ENCODE measurements at places on chromosomes 2 and 18.

DNA sequence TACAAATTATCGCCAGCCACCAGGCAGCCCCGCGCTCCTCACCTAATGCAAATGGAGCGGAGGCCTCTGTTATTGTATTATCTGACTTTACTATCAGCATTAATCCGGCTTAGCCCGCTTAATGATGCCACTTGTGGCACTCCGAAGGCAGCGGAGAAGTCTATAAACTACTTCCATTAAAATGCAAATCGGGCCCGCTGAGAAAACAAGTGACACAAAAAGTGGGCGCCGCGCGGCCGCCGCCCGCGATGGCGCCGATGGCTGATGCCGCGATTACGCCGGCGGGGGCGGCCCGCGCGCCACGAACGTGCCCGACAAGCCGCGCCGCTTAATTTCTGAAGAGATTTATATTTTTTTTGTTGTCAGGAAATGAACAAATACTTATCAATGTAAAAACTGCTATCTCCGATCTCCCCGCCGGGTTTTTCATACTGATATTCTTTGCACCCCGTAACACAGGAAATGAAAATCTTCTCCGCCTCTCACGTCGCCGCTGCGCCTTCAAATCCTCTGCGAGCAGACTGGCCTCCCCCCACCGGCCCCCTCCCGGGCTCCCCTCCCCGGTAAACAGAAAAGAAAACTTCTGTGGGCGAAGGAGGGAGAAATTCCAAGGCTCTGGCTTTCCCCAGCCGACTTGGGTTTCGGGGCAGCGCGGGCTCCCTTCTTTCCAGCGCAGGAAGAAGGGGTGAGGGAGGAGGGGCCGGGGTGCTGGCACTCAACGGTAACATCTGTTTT, 221.8 kb downstream of the INSIG2 start:
- DNase-seq = peak; percentile 61

DNA sequence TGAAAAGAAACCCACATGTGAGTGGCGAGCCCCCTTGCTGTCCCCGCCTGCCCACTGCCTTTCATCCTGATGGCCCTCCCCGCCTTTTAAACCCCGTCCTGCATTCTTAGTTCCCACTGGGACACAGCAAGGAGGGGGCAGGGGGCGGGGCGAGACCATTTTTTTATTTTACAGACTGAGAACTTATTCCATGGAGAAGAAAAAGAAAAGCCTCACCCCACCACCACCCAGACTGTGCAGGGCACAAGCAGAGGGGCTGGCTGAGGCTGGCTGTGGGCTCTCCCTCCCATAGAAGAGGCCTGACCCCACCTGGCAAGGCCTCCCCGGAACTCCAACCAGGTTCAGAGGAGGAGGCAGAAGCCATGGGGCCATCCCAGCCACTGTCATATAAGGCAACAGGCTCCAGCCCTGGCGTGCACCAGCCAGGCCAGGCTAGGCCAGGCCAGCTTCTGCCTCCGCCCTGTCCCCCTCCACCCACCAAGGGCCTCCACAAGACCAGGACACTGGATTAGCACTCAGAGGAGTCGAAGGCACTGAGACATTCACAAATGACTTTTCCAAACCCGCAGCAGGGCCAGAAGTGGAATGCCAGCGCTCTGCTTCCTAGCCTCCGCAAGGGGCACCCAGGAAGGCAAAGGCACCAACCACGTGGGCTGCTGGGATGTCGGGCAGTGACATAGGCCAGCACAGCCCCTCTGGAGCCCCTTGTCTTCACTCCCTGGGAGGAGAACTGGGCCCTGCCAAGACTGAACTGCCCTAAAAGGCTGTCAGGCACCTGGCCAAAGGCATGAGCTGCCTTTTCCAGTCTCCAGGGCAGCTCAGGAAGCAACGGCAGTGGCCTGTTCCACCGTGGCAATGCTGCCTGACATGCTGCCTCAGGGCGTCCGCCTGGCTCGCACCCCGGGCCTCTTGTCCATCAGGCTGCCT, 37.5 kb upstream of the SEMA4C start:
- no peak for DNase-seq

GRCh38 chr2:65215946-65216345, 11.7 kb upstream of the ACTR2 start:
- no peak for DNase-seq

DNA sequence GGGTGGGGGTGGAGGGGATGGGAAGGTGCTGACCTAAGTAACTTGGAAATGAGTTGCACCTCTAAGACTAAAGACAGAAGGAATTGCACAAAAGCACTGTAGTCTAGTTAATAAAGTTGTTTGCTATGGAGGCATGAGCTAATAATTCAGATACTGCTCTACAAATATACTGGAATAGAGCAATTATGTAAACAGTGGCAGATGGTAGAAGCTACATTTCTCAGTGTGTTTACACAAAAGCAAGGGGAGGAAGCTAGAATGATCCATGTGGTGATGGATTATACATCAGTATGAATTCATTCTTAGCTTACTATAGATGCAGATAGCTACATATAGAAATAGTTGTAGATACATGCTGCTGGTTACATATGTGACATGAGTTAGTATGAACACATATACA, 27.6 kb upstream of the UBE2F start:
- no peak for DNase-seq

DNA sequence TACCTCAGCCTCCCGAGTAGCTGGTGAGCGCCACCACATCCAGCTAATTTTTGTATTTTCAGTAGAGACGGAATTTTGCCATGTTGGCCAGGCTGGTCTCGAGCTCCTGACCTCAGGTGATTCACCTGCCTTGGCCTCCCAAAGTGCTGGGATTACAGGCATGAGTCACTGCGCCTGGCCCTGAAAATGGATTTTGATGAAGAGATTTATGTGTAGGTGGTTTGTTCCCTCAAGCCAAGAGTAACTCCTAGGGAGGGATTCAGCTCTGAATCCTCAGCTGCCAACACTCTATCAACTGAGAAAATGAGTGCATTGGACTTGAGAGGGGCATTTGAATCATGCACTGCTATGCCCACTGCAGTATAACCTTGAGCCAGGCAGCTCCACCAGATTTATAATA, 17.5 kb upstream of the LIPG start:
- DNase-seq = no peak

- DNase-seq = no peak
These were observed 129.2 kb downstream of the IKZF2 start for GRCh38 chr2:213021971-213022899.

DNA sequence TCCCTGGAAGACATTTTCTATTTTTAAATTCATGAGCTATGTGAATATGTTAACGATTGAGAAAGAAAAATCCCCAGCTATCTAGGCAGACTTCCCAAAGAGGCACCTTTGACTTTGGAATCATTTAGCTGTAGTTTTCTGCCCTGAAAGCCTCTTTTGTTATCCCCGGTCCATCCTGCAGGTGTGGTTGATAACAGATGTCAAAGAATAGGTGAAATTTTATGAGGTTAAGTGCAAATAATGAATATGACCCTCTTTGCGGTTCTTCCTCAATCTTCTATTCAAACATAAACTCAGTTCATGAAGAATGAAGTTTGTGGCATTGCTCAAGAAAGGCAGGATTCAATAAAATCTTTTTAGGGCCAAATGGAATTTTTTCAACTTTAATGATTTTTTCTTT, 51.6 kb upstream of the ATP8B1 start:
- no peak for DNase-seq

DNA sequence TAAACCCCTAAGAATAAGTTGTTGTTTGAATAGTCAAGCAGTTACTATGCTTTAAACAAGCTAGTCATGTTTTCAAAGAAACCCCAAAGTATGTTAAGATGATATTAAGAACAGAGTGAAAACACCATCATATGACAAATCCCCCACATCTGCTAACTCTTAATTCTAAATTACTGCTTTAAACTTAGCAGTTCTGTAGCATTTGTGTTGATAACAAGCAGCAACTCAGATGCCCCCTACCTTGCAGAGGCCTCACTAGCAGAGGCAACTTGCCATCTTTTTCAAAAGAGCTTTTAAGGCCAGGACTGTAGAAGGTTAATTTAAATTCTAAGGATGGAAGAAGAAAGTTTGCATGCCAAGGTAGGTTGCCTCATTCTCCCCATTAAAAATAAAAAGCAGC, 376.2 kb downstream of the SETBP1 start:
- DNase-seq = no peak

DNA sequence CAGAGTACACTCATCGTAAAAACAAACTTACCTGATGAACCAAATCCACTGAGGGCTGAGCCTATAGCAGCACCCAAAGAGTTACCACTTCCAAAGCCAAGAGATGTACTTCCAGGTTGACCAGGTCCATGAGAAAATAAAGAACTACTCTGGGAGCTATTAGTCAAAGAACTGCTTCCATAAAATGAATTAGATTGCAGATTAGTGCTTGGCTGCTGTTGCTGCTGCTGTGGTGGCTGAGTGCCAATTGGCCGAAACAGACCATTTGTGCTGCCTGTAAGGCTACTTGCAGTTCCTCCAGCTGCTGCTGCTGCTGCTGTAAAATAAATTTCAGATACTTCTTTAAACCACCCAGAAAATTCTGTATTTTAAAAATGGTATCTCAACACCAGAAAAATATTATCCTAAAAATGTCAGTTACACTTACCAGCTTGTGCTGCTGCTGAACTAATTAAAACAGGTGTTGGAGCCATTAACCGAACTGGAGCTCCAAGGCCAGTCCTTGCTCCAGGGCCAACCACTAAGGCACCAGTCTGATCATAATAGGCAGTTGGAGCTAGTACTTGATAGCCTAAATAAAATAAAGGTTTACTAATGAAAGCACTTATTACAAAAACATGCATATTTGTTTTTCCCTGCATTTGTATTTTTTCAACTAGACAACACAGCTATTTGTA, 58.1 kb upstream of the SDC1 start:
- no peak for DNase-seq

GRCh38 chr2:19346983-19347618, 11.3 kb downstream of the OSR1 start:
- DNase-seq = peak; percentile 36

DNA sequence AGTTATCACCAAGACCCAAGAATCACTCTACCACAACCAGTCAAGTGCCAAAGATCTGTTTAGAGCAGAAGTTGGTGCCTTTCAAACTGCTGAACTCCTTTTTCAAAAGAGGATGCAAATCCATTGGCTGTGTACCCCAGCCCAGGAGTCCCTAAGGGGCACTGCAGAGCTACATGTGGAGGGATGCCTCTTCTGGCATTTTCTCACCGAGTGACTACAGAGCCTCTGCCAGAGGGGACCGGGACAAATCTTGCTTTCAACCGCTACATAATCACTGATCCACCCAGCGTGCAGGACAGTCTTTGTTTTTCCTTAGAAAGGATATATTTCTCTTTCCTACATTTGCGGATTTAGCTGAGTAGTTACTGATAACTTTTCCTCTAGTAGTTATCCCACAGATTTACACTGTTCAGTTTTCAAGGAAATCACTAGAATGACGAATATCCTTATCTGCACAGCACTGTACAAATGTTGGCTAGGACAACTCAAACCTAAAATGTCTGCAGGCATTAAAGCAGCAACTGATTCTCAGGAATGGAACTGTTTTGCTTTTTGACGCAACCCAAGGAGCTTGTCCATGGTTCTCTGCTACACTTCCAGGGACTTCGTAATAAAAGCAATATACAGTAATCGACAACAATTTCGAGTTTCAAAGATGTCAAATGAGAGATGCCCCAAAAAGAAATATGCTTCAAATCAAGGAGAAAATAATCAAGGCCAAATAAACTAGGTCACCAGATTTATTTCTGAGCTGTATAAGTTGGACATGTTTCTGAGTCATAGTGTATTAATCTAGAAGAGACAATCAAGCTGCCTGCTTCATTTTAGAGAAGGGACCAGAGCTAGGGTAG, 24.1 kb downstream of the EPB41L3 start:
- no peak for DNase-seq

DNA sequence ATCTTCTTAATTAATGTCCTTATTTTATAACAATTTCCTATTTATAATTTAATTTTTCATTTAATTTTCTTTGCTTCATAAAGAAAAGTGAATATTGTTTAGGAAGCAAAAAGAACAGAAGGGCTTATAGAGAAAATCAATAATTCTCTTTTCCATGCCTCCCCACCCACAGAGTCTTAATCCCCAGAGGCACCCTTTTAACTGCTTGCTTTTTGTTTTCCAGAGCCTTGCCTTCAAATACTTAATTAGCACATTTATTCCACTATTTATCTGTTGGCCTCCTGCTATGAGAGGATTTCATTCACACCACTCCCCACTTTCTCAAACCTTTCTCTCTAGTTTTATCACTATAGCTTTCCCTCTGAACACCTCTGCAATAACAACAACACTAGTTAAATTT, 373.6 kb downstream of the MBD2 start:
- DNase-seq = no peak

DNA sequence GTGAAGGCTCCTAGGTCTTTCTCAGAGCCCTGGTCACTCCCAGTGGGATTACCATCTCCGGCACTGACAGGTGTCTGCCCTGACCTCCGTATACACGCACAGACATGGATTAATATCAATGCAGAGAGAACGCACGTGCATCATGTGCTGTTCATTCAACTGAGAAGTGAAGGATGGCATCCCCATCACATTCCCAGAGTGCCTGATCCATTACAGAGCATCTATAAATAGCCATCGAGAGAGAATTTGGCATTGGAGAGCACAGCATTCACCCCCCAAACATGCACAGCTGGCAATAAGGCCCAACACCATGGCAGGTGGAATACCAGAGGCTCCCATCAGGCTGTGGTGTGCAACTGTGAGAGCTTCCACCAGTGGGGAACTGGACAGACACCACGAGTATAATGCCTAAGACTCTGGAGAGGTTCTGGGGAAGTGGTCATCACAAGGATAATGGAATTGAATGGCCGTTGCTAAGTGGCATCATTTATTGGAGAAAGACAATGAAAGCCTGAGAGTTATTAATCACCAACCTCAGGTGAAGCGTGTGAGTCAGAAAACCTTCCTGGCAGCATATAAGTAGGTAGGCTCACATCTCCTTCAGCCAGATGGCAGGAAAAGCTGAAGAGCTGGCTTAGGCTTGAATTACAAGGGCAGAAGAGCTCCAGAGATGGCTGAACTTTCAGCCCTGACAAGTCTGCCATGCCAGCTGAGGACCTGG, 244.5 kb upstream of the ID2 start:
- no peak for DNase-seq

- no peak for DNase-seq
These were observed 42.1 kb upstream of the LAPTM4A start for GRCh38 chr2:20093263-20094141.

- DNase-seq = no peak
These were observed 223.4 kb upstream of the SMAD2 start for GRCh38 chr18:48153613-48154481.

DNA sequence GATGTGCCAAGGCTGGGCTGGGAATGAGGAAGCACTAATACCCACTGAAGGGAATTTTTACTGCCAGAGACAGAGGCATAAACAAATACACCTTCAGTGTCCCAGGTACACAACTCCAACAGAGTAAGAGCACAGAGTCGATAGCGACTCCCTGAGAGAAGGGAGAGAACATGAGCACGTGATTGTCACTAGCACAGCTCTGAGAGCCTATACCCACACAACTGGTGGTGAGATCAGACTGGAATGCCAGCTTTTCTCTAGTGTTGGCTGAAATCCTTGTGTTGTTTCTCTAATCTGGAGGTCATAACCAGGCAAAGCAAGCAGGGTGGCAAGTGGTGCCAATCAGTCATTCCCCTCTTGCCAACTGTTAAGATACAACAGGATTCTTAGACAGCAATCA, 377.2 kb downstream of the CNTNAP5 start:
- no peak for DNase-seq
